Renal cortex interstitium (tissue), 15 donors: ENCODE measurements at places on chromosomes 1 and 21.

DNA sequence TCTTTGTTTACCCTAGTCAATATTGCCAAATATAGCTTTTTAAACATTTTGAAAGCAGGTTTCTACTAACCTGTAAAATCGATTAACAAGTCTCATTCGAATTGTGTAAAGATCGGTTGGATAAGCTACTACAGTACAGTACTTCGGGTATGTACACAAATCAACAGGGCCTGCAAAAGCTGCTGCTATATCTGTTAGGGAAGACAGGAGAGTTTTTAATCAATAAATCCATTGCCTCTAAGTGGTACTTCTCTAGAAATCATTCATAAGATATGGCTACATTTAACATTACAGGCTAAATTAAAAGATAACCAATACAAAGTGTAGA lies 34.8 kb upstream of the PSMG1 start:
- no peak for DNase-seq

DNA sequence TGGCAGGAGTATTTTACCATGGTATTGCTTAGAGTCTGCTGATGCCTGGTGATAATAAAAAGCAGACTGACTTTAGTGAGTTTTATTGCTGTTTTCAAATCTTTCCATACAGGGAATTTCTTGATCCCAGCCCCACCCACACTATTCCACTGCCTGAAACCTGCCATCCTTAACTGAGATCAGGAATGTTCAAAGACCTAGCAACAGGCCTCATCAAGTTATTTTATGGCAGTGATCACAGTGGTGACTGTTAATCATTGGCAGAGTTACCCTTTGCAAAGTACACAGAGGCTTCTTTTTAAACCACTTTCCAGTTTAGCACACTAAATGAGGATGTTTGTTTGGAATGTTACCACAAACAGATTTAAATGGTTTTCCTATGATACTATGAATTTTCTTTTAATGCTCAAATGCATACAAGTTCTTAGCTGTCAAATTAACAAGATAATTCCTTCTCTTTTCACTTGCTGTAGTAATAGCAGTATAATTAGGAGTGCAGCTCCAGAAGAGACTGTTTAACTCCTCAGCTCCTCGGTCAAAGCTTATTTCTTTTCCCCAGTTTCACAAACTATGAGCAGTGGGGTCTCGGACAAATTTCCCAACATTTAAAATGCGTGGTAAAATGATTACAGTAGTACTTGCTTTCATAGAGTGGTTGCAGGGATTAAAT lies 69.9 kb upstream of the USP25 start:
- DNase-seq: peak; percentile 75

- no peak for DNase-seq
These were observed 99.6 kb downstream of the DENND1B start for GRCh38 chr1:197675583-197676208.

DNA sequence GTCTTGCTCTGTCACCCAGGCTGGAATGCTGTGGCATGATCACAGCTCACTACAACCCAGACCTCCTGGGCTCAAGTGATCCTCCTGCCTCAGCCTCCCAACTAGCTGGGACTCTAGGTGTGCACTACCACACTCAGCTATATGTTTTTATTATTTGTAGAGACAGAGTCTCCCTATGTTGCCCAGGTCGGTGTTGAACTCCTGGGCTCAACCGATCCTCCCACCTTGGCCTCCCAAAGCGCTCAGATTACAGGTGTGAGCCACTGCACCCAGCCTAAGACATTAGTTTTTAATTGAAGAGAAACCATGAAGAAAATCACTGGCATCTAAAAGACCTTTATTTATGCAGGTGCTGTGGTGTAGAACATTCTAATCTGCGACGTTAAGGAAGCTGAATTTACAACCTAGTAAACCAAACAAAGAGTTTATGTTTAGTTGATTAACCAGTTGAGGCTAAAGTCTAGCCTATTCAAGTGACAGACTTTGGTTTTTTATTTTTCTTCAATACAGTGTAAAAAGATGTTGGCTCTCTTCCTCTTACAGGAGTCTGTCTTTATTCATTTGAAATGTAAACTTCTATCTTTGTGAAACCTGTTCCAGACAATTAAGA lies 52.5 kb upstream of the NBL1 start:
- DNase-seq: no peak

- DNase-seq: no peak
These were observed 25.9 kb downstream of the KCNC4 start for GRCh38 chr1:110235834-110236682.

DNA sequence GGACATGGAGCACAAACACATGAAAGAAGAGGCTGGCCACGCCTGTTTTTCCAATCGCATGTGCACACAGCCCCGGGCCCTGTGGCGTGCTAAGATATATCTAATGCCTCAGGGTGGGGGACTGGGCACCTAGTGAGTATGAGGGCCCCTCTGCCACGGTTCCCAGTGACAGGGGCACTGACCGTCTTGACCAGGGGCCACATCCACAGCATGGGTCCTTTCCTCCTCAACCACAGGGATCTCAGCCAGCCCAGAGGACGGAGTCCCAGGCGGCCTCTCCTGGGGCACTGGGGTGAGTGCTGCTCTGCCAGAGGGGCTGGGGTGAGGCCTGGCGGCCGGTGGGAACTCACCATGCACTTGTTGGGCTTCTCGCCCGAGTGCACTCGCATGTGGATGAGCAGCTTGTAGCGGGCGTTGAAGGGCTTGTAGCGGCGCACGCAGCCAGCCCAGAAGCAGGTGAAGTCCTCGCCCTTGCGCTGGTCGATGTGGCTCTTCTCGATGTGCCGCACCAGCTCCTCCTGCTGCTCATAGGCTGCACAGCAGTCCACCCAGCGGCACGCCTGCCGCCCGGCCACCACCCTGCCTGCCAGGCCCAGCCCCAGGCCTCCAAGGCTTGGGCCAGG lies 134.7 kb downstream of the DMRTB1 start:
- DNase-seq: no peak

DNA sequence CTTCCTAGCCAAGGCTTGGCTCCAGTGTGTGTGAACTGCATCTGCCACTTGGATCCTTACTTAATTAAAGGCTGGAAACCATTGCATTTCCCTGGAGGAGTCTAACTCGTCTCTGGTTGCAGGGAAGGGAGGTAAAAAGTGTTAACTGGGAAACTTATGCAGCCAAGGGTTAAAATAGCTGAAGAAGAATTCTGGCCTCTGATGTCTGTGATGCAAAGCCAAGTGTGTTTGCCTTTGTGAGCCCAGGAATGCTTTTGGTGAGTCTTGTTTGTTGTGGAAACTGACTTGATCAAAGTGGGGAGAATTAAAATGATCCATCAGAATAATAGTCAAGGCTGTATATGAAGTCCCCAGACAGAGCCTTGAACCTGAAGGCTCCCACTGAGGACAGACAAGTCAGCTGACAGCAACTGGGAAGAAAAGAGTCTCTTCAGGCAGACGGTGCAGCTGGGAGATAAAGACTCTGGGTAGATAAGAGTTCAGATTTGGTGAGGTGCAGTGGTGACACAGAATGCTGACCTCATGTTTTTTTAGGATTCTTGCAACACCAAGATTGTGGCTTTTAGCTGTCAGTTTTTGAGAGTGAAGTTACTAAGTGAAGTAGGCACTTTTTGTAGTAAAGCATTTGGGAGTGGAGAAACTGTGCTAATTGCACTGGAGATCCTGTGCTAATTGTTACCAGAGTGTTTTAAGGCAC lies 59.5 kb upstream of the WLS start:
- DNase-seq: no peak

DNA sequence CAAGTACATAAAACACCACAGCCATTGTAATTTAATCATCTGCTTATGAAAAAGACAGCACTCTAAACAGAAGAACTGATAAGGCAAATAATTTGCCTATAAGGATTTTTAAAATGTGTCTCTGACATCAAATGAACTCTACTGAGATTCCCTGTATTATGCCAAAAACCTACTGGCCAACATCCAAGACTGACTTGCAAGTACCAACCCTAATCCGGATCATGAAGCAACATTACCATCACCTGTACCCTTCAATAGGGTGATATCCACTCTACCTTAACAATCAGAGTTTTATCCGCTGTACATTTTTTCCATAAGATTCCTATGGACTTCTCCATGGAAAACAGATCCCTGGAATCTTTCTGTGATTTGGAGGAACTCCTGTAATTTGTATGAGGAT lies 4.6 kb downstream of the RGS7 start:
- no peak for DNase-seq

DNA sequence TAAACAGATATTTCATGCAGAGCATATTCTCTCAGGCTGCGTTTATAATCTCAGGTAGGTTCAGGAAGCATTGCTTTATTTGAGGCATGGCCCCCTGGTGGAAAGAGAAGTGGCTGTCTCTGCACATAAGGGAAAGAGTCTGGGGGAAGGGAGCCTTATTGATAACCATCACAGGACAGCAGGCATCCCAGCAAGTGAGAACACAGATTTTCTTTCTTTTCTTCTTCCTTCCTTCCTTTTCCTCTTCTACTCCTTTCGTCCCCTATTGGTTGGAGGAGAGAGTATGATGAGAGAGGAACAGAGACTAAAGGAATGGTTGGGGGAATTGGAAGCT lies 21.9 kb downstream of the TSNAX start:
- DNase-seq: no peak

GRCh38 chr1:115714572-115715141 lies 53.9 kb downstream of the CASQ2 start:
- DNase-seq: no peak

DNA sequence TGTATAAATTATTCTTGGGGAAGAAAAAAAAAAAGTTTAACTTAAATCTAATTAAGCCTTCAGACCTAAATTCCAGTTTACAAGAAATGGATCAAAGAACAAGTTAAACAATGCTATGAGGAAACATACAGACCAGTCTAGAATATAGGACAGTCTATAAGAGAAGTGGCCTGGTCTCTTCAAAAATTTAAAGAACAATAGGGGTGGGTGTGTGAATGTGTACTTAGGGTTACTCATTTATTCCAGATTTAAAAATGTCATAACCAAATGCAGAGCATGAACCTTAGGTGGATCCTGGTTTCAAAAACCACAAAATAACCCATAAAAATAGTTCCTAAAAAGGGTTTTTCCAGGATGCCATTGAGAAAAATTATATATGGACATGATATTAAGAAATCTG lies 21.8 kb upstream of the SYNJ1 start:
- no peak for DNase-seq

DNA sequence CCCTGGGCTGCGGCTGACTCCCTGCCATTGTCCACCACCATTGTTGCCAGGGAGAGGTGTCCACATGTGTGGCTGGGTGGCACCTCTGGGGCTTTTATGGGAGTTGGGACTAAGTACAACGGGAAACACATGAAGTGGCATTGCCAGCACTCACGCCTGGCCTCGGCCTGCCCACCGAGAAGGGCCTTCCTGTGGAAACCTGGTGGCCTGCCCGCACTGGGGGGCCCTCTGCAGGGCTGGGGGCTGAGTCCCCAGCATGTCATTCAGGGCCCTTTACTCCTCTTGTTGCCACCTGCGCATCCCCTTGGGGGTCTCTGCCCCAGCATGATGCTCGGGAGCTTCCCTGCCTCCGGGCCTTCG lies 35.5 kb upstream of the RUNX3 start:
- DNase-seq: no peak

GRCh38 chr21:35051287-35051818 lies 2.3 kb upstream of the RUNX1 start:
- DNase-seq: no peak

DNA sequence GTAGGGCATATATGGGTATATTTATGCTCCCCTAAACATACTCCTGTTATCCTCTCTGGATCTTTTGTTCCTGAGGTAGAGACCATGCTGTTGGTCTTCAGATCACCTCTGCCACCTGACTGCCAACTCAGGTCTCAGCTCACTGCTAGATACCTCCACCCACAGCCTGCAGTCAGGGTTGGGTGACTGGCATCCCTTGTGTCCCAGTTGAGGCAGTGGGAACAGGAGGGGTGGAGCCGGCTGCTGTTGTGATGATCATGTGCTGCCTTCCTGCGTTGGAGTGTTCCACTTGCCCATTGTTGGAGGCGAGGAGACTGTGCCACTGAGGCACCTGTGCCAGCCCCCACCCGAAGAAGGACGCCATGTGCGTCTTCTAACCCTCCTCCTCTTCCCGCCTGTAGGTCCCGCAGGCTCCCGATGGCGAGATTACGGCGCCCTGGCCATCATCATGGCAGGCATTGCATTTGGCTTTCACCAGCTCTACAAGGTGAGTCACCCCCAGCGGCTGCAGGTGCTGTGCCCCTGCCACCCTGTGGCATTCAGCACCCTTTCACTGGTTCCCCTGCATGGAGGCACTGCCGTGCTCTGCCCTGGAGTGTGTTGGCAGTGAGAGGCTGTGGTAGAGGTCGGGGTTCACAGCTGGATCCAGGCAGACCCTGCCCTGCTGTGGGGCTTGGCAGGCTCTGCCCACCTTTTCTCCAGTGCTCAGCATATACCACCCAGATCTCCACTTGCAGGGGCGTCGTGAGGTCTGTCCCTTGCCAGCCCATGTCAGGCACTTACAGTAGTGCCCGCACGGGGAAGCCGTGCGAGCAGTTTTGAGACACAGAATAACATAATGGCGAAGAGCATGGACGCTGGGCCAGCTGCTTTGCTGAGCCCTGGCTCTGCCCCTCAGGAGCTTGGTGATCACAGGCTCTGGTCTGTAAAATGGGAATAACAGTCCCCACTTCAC lies 143.5 kb downstream of the PEX14 start:
- DNase-seq: no peak

- DNase-seq: no peak
These were observed 3.1 kb upstream of the PGBD5 start for GRCh38 chr1:230429067-230429735.

GRCh38 chr1:165573787-165574186 lies 30.0 kb downstream of the LRRC52 start:
- no peak for DNase-seq

GRCh38 chr21:36297938-36298572 lies 21.9 kb upstream of the MORC3 start:
- DNase-seq: no peak

GRCh38 chr1:14608308-14608707 lies 9.8 kb downstream of the KAZN start:
- no peak for DNase-seq

DNA sequence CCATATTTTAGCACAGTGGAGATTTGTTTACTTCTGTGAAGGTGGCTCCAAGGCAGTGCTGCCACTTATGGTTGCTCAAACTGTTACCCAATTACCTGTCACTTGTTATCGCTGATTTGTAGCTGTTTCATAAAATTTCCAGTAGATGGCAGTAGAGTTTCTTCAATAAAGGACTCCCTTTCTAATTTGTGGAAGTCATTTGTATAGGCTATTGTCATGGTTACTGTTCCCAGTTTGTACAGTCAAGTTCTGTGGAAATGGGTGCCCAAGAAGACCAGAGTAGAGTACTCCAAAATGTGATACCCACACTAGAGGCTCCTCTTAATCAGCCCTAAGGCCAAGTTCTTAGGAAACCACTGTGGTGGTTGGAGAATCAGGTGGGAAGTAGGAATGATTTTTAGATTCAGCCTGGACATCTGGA lies 186.1 kb downstream of the CLEC20A start:
- peak; percentile 57 for DNase-seq

- DNase-seq: no peak
These were observed 104.2 kb downstream of the PRDM2 start for GRCh38 chr1:13804240-13804633.

DNA sequence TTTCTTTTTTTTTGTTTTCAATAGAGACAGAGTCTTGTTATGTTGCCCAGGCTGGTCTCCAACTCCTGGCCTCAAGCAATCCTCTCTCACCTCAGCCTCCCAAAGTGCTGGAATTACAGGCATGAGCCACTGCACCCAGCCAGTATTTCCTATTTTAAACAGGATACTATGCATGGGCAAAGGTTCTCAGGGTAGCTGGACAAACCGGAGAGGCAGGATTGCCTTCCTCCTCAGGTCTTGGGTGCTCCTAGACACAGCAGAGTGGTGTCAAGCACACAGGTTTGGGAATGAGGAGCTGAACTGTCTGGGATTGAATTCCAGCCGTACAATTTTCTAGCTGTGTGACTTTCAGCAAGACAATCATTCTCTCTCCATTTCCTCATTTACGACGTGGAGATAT lies 22.9 kb upstream of the HNRNPU start:
- DNase-seq: no peak

- no peak for DNase-seq
These were observed 377.1 kb downstream of the LRRIQ3 start for GRCh38 chr1:73820843-73821242.
